Parietal lobe (tissue), 2 donors: ENCODE measurements at places on chromosomes 11 and 22. TPM values are rescaled to one million over a fixed set of nuclear protein-coding genes. Genes with fewer than 3 reads are reported as not detected.

BDNF gene
- 2.8 TPM for total RNA-seq

IGSF9B gene
- total RNA-seq: 13.8 TPM

CNGA4 gene
- 0.63 TPM for total RNA-seq

KCNJ1 gene
- total RNA-seq: not detected

TSPAN4 gene
- 16.0 TPM for total RNA-seq

MIF gene
- total RNA-seq: 82.9 TPM

ZNF214 gene
- total RNA-seq: 17.8 TPM

C11orf86 gene
- total RNA-seq: not detected

P4HA3 gene
- total RNA-seq: not detected

FOLR1 gene
- total RNA-seq: not detected

SYT9 gene
- 7.2 TPM for total RNA-seq

OR5B21 gene
- total RNA-seq: not detected

ABTB2 gene
- 7.2 TPM for total RNA-seq

UBQLN3 gene
- total RNA-seq: 1.3 TPM

SCGB1A1 gene
- not detected for total RNA-seq

RNF169 gene
- total RNA-seq: 49.1 TPM

UBASH3B gene
- 25.7 TPM for total RNA-seq

INSC gene
- total RNA-seq: not detected

INPP5J gene
- total RNA-seq: 3.1 TPM

HEPHL1 gene
- not detected for total RNA-seq

HIPK3 gene
- total RNA-seq: 152 TPM
